Astrocyte of the hippocampus (primary cell): ENCODE measurements at places on chromosomes 12 and 14.

GRCh38 chr12:50986966-50987737 is 34.8 kb downstream of the HIGD1C start:
- peak; percentile 73 for DNase-seq

GRCh38 chr12:23585782-23586163 is 363.7 kb downstream of the SOX5 start:
- DNase-seq = no peak

- DNase-seq = no peak
These were observed 12.1 kb downstream of the LTBP2 start for GRCh38 chr14:74599946-74600345.

GRCh38 chr12:3487027-3487426 is 4.0 kb upstream of the PRMT8 start:
- no peak for DNase-seq

GRCh38 chr14:73231981-73232851 is 5.1 kb upstream of the PAPLN start:
- DNase-seq = no peak

- no peak for DNase-seq
These were observed 70.7 kb downstream of the PLEKHA5 start for GRCh38 chr12:19200261-19200660.

GRCh38 chr12:123614110-123614509 is 12.2 kb downstream of the DDX55 start:
- DNase-seq = no peak

- DNase-seq = no peak
These were observed 26.8 kb upstream of the C14orf180 start for GRCh38 chr14:104552738-104553125.

DNA sequence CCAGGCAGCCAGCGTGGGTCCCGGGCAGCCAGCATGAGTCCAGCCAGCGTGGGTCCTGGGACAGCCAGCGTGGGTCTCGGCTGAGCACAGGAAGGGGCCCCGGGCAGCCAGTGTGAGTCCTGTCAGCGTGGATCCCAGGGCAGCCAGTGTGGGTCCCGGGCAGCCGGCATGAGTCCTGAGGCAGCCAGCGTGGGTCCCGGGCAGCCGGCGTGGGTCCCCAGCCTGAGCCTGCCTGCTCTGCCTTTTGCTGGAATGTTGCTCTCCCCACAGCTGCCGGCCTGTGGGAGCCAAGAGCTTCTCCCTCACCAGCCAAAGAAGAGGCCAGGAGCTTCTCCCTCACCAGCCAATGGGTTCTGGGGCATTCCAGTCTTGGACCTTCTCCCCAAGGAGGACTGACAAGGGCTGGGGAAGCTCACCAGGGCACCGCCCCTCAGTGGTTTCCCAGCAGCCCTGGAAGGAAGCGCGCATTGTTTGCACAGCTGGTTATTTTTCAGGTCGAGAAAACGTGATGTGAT is 15.0 kb upstream of the RFLNA start:
- DNase-seq = peak; percentile 48

- no peak for DNase-seq
These were observed 34.4 kb upstream of the EPS8 start for GRCh38 chr12:15823360-15824128.

DNA sequence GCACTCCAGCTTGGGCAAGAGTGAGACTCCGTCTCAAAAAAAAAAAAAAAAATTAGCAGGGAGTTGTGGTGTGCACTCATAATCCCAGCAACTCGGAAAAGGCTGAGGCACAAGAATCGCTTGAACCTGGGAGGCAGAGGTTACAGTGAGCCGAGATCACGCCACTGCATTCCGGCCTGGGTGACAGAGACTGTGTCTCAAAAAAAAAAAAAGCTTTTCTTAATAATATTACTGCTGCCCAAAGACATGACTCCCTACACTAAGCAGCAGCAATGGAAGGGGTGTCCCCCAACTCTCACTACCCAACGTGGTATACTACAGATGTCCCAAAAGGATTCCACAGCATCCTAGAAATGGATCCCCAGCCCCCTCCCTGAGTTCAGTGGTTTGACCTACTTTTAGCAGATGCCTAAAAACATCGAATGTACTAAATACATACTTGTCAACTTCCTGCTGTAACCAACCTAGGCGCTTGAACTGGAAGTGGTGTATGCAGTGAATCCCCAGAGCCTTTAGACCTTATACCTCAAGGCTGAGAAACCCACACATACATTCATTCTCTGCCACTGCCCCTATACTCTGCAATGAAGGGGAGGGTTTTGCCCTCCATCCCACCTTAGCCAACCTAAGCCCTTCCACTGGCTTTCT is 8.5 kb upstream of the FKBP11 start:
- DNase-seq = no peak

- DNase-seq = no peak
These were observed 4.8 kb downstream of the ABHD4 start for GRCh38 chr14:22602862-22603261.

GRCh38 chr14:68408680-68409079 is 384.2 kb downstream of the ZFP36L1 start:
- no peak for DNase-seq

DNA sequence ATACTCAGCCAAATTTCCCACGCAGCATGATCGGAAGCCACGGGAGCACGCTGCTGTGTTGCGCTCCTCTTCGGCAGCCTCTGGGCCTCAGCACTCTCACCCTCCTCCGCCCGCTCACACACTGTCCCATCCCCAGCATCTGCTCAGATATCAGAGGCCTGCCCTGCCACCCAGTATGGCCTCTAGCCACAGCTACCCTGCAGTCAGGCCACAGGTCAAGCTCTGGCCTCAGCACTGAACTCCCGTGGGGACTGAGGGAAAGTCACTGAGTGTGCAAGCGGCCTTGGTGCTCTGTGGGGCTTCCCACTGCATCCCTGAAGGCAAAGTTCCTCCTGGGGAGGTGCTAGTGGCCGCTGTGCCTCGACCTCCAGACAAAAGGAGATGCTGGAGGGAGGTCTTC is 2.0 kb downstream of the KRT77 start:
- DNase-seq = no peak

- DNase-seq = no peak
These were observed 277.4 kb downstream of the CCER1 start for GRCh38 chr12:90677552-90677951.

DNA sequence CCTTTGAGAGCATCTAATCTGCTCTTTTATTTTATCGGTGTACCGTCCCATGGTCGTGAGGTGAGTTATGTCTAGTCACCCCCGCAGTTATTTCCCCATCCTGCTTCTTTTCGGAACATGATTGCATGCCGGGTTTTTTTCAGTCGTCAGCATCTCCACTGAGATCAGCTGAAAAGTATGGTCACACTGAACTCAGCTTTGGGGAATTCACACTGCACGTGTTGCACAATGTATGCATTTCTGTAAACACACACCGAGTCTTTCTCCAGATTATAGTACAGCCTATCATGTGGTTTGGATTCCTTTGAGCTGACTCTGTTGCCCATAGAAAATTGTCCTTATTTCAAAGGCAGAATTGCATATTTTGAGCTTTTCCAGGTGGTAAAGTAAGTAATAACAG is 24.6 kb downstream of the PLXNC1 start:
- peak; percentile 79 for DNase-seq

DNA sequence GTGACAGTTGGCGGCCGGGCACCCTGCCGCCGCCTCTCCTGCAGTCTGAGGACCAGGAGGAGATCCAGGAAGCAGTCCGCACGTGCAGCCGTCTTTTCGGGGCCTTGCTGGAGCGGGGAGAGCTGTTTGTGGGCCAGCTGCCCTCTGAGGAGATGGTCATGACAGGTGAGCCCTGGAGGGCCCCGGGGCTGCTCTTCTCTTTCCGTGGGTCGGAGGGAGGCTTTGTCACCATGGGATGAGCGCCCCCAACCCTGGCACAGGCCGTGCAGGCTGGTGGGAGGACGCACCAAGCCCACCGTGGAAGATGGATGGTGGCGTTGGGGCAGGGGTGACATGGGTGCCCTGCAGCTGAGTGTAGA is 532 bp downstream of the NOC4L start:
- no peak for DNase-seq

DNA sequence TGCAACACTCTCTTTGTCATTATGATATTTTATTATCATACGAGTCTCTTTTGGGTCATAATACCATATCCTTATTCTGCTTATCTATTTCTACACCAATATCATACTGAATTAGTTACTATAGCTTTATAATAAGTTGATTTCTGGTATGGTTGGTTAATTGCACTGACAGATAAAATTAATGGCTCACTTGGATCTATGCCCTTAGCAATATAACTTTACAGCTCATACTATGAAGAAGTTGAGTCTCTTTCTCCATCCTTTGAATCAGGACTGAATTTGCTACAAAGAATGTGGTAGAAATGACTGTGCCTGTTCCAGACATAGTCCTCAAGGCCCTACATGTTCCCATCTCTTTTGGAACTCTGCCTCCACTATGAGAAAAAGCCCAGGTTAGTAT is 139.7 kb upstream of the DYRK2 start:
- DNase-seq = no peak

DNA sequence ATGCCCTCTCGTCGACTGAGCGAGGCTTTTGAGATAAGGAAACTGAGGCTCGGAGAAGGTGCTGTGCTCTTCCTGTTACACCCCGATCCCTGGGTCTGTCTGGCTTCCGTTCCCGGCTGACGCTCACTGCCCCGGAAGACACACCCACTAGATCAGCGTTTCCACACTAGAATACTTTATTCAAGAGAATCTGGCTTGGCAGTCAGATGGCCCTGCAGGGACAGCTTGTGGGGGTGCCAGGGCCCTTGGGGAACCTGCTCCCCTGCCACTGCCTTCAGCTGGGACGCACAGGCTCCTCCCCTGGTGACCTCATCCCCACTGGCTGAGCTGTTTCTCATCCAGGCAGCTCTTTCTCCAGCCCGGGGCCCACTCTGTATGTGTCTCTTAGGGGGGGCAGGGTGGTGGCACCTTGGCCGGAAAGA is 13.7 kb downstream of the PGF start:
- DNase-seq = peak; percentile 59

- no peak for DNase-seq
These were observed 59.2 kb downstream of the WASHC4 start for GRCh38 chr12:105166736-105167135.

- DNase-seq = no peak
These were observed 54.2 kb downstream of the ELK3 start for GRCh38 chr12:96248136-96248931.

- DNase-seq = peak; percentile 76
These were observed 20.1 kb downstream of the STX2 start for GRCh38 chr12:130818635-130819576.

GRCh38 chr12:104586351-104586919 is 129.7 kb downstream of the CHST11 start:
- DNase-seq = peak; percentile 25

DNA sequence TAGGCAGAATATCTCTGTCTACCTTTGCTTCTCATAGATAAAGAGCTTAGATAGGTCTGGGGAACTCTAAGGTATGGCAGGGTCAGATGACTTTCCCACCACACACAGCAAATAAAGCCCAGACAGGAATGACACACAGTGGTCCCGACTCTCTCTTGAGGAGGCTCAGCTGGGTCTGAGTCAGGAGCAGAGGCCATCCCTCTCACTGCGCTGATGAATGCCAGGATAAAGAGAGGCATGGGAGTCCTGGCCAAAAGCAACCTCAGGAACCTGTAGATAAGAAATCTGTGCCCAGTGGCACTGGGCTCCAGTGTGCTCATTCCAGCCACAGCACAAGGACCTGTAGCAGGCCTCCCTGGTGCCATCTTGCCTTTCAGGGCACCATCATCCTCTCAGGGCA is 129.4 kb upstream of the PARP11 start:
- DNase-seq = no peak

- no peak for DNase-seq
These were observed 343.6 kb downstream of the GLT1D1 start for GRCh38 chr12:129196927-129197326.

DNA sequence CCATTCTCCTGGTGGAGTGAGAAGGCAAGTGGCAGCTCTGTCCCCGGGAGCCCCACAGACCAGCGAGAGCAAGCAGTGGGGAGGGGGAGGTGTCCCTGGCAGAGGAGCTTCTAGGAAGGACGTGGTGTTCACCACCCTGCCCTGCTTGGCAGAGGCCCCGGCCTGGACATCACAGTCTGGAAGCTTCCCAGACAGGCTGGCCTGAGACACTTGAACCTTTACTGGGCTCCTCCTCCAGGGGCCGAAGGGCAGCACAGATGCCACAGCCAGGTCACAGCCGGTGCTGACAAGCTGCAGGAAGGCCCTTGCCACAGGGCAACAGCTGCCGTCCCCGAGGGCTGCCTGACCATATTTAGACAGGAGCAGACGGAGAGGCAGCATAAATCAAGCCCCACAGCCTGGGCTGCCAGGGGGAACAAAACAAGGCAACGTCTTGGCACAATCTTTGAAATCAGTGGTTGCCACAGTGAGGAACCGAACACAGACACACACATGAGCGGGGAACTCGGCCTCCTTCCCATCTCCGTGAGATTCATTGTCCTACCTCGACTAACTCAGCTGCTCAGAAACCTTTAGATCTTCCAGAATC is 28.5 kb downstream of the PRIMA1 start:
- no peak for DNase-seq

- DNase-seq = no peak
These were observed 133.7 kb downstream of the PRIMA1 start for GRCh38 chr14:93654599-93654998.

DNA sequence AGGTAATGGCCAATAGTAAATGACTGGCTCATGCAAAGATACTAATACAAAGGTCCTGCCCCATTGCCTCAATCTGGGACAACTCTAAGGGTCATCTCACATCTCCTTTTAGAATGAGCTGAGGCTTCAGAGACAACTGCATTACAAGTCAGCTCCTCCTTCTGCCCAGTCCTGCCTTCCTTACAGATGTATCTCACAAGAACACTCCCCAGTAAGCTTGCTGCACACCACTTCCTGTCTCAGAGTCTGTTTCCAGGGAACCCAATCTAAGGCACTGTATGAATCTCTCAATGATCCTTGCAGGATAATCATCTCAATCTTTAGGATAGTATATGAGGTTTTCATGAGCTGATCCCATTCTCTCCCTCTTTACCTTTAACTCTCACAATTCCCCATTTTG is 57.8 kb upstream of the ZDHHC17 start:
- DNase-seq = no peak

GRCh38 chr12:32497864-32498263 is 98.5 kb downstream of the FGD4 start:
- no peak for DNase-seq

GRCh38 chr14:61377749-61378148 is 56.4 kb downstream of the PRKCH start:
- no peak for DNase-seq
